ENCODE measurements at places on chromosomes 1 and 21.

DNA sequence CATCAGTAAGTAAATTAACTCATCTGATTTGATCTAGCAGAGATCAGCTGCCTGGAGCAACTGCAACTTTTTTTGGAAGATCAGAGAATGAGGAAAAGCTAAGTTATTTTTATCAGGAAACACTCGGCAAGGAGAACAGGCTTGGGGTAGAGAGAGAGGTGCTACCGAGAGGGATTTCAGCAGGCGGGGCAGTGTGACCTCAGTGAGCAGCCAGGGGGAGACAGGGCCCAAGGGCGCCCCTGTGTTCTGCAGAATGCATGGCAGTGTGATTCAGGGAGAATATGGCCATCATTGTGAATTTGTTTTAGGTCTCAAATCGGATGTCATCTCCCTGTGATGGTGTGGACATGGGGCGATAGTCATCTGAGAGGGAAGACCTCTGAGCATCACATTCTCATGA is 484.1 kb upstream of the VAMP3 start:
- no peak for DNase-seq

DNA sequence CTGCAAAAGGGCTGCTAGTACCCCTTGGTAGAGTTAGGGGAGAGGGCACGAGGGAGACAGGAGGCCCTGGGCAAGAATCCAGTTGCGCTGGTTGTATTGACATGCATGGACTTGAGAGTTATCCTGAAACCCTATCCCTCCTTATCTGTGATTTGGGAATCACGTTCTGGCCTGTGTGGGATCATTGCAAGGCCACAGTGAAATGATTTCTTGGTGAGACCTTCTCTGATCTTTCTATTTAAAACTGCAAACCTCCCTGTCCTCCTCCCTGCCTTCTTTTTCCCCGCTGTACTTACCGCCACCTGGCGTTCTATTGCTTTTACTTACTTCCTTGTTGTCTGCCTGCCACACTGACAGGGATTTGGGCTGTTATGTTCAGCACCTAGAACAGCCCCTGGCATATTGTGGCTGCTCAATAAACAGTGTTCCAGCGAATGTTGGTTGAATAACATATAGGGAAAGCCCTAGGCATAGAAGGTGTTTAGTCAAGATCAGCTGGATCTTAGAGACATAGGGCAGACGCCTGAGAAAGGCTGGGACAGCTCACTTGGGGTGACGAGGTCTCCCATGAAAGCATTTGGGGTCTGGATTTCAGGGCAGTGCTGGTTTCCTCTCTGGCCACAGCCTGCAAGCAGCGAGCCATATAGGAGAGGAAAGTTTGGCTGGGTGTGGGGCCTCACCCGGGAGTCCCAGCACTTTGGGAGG is 25.6 kb downstream of the ALPL start:
- DNase-seq, result no peak

DNA sequence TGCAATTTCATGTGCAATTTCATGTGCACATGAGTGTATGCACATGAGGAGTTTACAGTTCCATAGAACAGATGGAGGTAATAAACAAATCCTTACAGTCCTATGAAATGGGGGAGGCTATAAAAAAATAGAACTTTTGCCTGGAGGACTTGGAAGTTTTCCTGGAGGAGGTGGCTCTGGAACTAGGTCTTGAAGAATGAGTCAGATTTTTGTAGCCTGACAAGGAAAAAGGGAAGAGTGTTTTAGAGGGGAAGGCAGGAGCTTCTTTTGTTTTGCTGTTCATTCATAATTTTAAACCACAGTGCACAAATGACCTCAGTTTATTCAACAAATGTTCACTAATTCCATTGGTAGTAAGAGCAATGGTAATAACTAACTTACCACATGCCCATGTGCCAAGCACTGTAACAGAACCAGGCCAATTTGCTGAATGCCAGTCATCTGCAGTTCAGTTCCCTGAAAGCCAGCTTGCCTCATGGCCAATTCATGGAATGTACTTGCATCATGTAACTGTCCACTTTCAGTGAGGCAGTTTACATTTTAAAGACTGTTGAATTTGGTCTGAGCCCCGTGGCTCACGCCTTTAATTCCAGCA is 2.7 kb downstream of the DIO1 start:
- no peak for DNase-seq

DNA sequence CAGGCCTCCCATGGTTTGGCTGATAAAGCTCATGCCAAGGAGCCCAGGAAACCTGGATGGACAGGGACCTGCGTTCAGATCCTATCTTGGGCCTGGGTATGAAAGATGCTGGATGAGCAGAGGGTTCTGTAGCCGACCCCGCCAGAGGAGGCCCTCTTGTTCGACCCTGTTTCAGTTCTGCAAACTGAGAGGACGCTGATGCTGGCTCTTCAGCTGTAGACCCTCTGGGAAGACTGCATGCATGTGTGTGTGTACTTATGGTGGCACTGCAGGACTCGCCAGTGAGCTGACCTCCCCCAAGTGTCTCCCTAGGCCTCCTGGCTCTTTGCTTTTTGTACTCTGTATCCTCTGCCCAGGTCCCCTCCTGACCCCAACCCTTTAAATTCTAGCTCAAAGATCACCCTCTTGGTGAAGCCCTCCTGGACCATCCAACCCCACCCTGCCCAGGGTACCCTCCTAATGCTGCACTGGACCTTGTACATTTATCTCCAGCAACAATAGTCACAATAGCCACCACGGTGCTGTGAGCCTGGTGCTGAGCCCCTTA is 1.6 kb downstream of the EPS8L3 start:
- no peak for DNase-seq

DNA sequence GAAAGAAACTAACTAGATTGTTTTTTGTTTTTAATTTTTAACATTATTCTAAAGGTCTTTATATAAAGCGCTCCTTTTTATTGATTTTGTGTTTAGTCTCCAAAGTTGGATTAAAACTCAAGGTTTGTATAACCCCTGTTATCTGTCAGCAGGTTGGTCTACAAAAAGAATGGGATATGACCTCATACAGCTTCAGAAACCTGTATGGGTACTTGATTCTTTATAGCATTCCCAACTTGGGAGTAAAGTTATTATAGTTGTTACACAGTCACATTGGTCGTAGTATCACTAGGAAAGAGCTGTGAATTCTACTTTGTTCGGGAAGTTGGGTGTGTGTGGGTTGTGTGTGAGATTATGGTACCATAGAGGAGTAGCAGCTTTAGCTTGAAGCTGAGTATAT is 52.4 kb downstream of the ZMYM4 start:
- DNase-seq, result no peak

GRCh38 chr1:218525451-218526197 is 180.5 kb downstream of the TGFB2 start:
- no peak for DNase-seq

DNA sequence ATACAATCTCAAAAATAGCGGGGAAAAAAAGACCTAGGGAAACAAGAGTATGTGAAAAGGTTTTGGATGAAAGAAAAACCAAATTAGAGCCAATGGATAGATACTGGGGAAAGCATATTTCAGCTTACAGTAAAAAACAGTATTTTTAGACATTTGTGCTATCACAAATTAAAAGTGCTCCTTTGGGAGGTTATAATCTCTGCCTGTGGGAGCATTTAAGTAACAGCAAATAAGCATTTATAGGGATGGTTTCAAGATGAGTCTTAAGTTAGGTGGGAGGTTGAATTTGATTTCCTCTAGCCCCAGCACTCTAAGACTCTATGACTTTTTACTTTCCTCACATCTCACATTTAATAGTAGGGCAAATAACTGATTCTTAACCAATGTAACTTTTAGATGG is 79.6 kb upstream of the SLFNL1 start:
- DNase-seq, result no peak

DNA sequence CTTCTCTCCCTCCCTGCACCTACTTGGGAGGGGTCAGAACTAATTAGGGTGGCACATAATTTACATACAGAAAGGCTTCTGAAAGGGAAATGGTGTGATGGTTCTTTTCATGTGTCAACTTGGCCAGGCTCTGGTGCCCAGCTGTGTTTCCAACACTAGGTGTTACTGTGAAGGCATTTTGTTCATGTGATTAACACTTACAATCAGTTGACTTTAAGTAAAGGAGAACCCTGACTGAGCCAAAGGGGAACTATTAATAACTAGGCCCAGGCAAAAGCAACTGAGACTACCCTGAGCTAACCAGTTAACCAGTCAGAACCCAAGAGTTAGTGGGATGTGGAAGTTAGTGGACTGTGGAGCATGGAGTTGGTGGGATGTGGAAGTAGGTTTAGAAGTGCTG is 114.9 kb downstream of the SEC16B start:
- DNase-seq, result no peak
